ENCODE measurements at places on chromosomes 6 and 20.
A peak's percentile ranks its signal among the peaks of the same experiment; 100 is the strongest.

DNA sequence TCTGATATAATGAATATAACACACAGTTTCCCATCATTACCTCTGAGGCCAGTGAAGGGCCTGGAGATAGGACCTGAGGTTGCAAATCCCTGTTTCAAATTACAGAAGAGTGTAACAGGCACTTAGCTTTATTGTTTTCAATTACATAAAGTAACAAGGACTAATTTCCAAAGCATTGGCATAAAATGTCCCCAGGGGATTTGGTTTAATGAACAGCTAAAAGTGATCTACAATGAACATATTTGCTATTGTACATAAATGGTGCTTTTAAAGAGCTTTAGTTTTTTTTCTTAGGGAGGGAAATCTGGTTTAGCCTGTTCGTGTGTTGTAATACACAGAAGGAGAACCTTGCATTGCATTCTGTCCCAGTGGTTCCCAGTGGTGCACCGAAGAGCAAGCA, 54.4 kb downstream of the HMGN3 start:
- DNase-seq, result peak; percentile 16

DNA sequence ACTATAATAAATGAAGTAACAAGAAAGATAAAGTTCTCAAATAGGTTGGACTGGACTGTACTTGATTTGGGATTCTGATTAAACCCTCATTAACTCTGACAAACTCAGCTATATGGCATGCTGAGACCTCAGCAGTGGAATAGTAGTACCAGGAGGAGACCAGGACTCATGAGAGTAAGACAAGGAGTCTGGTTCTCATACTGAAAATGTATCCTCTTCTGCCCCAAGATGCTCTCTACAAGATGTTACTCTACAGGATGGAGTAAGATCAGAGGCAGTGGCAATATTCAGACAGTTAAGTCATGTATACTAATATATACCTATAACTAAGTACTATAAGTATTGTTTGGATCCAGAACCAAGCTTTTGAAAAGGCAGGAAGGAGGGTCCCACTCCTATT, 31.9 kb upstream of the SYNCRIP start:
- no peak for DNase-seq

DNA sequence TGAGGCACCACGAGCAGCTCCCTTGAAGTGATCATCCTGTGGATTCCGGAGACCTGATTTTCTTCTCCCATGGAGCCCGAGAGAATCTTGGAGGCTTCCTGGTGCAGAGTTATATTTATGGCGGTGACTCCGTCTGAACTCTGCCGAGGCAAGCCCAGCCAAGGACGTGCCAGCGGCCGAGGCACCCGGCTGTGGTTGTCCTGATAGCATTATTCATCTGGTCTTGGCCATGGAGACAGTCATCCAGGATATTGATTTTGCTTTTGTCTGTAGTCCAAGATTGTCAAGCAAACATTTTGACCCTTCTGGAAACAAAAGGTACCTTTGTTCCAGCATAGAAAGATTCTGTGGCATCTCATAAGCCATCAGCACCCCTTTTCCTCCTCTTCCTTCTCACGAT, 163.3 kb downstream of the SCML4 start:
- no peak for DNase-seq

GRCh38 chr6:138691595-138692057, 81.9 kb upstream of the CCDC28A start:
- DNase-seq, result no peak

Data from NCI-H2081 treated with DMSO at 0.1 percent for 48 hours (cell line).